ENCODE measurements at places on chromosomes 2 and 18.

- DNase-seq: no peak
Observed at GRCh38 chr2:6545336-6545735, 320.4 kb downstream of the CMPK2 start.

- no peak for DNase-seq
Observed at GRCh38 chr2:46379213-46380037, 82.2 kb downstream of the EPAS1 start.

DNA sequence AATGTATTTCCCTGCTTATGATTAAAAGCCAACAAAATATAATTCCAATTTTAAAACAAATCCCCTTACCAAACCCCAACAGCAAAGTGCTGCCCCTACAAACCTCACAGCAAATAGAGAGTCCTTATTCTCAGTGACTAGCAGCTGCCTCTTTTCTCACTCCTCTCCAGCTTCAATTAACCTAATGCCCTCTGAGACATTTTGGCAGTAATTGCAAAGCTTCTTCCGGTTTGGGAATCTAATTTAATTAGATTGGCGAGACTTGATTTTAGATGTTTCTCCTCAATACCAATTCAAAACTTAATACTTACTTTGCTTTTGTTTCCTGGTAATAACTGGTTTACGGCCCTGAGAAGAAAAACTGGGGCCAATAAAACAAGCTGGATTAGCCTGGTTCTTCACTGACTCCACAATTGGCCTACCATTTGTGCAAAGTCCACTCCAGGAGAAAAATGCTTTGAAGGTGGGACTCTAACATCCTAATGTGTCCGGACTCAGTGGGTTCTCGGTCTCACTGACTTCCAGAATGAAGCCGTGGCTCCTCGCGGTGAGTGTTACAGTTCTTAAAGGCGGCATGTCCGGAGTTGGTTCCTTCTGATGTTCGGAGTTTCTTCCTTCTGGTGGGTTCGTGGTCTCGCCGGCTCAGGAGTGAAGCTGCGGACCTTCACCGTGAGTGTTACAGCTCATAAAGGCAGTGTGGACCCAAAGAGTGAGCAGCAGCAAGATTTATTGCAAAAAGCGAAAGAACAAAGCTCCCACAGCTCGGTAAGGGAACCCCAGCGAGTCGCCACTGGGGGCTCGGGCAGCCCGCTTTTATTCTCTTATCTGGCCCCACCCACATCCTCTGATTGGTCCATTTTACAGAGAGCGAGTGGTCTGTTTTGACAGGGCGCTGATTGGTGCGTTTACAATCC, 52.8 kb downstream of the SLC35F5 start:
- DNase-seq: no peak

DNA sequence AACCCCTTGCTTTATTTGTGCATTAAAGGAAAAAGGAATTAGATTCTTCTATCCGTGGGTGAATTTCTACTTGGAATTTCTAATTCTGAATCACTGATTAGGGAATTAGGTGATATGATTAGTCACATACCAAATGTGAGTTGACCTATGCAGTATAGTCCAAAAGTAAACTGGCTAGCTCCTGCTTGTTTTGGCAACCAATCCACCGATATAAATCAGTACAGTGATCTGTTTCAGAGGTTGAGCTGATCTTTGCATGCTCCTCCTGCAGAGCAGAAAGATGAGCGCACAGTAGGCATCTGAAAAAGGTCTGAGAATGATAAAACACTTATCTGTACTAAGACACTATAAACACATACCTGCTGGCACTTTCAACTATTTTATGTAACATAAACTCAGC, 86.6 kb downstream of the LRP1B start:
- DNase-seq: no peak

- no peak for DNase-seq
Observed at GRCh38 chr2:150292807-150293206, 194.7 kb downstream of the RND3 start.

DNA sequence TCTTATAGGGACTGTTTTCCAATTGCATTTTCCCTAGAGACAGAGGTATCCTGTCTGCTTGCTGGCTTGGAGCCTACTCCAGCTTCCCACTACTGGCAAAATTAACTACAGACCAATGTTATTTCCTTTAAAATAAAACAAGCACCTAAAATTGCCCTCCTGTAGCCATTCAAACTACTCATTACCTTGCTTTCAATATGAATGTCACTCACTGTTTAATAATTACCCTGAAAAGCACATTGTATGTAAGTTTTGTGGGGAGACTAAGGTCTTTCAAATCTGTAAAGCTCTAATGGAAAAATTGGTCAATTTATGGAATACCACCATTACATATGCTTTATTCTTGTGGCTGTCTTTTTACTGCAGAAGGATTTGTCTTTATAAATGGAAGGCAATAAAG, 87.3 kb downstream of the DOCK10 start:
- no peak for DNase-seq

DNA sequence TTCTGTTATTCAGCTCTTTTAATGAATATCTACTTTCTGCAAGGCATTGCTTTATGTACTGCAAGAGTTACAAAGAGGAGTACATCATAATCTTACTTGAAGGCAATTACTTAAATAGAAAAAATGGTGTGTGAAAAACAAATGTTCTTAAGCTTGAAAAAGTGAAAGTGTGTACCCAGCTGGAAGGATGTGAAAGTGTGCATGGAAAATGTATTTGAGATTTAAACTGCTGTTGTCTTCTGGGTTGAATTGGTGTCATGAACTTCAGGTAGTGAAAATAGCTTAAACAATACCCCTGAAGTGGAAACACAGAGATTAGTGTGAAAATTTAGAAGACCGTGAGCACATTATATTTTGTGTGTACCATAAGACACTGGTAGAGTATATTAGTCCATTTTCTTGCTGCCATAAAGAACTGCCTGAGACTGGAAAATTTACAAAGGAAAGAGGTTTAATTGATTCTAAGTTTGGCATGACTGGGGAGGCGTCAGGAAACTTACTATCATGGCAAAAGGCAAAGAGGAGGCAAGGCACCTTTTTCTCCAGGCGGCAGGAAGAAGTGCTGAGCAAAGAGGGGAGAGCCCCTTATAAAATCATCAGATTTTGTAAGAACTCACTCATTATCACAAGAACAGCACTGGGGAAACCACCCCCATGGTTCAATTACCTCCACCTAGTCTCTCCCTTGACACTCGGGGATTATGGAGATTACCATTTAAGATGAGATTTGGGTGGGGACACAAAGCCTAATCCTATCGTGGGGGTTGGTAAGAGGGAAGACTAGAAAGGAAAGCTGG, 38.8 kb downstream of the SCN2A start:
- DNase-seq: no peak

GRCh38 chr18:59202258-59202820, 17.6 kb upstream of the GRP start:
- DNase-seq: no peak

DNA sequence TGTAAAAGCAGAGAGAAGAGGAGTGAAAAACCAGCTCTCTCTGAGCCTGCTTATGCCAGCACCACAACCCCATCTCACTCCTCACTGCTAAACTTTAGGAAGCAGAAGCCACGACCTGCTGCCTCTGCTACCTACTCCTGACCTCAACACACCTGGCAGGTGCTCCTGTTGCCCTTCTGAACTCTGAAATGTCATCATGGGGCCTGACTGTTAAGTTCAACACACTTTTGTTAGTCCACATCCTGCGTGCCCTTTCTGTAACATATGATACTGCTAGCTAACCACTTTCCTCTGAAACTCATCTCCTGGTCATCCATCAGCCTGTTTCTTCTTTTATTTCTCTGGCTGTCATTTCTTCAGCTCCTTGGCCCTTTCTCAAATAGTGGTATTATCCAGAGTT, 118.1 kb downstream of the EPB41L3 start:
- no peak for DNase-seq

- no peak for DNase-seq
Observed at GRCh38 chr2:197163712-197164140, 146.9 kb downstream of the ANKRD44 start.

GRCh38 chr2:237875256-237876060, 16.0 kb downstream of the RAMP1 start:
- DNase-seq: no peak

- no peak for DNase-seq
Observed at GRCh38 chr2:60215386-60215901, 338.0 kb downstream of the BCL11A start.

DNA sequence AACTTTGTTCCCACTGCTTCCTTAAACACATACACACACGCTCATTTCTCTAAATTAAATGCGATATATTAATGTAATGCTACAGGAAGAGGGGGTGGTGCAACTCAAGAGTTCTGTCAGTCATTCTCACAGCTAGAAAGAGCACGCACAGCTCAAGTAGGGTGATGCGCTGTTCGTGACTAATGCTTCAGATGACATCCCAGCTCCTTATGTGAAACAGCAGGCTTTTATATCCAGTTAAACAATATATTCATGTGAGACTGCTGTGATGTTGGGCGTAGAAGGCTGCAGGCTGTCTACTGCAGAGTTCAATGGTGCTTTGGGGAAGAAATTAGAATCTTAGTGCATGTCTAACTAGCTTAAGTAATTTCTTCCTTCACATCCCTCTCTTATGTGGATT, 912.6 kb upstream of the FSHR start:
- DNase-seq: no peak

DNA sequence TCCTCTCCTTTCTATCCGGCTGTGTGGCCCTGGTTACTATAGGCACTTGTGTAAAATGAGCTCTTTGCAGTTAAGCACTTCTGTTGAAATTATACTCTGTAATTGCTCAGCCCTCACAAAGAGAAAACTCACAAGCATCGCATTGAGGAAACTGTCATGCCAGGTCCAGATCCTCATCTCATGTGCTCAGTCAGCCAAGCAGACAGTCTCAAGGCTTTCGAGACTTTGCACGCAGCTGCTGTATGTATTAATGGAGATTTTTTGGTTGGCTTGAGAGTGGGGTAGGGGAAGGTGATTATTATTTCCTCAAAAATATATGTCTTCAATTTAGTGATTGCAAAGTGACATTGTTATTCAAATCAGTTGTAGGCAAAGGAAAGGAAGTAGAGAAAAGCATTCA, 33.0 kb upstream of the PHLPP1 start:
- DNase-seq: no peak

DNA sequence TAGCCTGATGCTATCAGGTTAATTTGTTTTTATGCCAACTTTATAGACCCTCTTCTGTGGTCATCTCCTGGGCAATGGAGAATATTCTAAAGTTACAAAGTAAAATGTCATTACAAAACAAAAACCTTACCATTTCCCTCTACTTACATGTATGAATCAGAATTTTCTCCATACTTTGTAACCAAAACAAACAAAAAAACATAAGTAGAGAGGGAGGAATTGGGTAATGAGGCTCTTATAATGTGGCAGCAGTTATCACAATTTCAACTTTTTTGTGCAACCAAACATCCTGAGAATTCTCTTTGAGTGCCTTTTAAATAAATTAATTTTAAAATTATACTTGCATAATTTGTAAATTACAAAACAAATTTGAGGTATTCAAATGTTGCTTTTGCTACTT, 332.8 kb downstream of the TXNL1 start:
- no peak for DNase-seq

DNA sequence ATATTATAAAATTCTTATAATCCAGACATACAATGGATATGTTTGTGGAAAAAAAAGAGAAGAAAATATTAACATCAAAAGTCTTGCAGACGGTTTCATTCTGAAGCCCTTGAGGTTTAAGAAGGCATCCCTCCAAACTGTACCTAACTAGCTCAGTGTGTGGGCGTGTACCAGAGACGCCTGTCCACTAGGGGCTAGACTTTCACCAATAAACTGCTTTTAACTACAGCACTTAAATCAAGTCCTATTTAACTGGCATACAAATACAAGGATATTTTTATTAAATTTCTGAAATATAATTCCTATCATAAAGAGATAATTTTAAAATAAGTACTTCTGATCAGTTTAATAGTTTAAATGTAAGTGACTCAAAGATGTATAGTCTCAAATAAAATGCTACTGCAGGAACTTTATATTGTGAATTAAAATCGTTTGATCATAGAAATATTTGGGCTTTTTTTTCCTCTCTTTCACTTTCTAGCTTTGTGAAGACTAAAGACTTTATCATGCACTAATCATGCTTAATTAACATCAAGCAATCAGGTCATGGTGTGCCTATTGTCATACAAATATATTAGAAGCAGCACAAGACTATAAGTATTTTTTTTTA, 437.7 kb downstream of the SATB2 start:
- no peak for DNase-seq

GRCh38 chr18:67896451-67896850, 379.9 kb upstream of the DSEL start:
- no peak for DNase-seq

- DNase-seq: no peak
Observed at GRCh38 chr2:2831633-2832032, 500.6 kb upstream of the MYT1L start.

GRCh38 chr2:236012155-236012554, 156.0 kb downstream of the GBX2 start:
- DNase-seq: no peak

DNA sequence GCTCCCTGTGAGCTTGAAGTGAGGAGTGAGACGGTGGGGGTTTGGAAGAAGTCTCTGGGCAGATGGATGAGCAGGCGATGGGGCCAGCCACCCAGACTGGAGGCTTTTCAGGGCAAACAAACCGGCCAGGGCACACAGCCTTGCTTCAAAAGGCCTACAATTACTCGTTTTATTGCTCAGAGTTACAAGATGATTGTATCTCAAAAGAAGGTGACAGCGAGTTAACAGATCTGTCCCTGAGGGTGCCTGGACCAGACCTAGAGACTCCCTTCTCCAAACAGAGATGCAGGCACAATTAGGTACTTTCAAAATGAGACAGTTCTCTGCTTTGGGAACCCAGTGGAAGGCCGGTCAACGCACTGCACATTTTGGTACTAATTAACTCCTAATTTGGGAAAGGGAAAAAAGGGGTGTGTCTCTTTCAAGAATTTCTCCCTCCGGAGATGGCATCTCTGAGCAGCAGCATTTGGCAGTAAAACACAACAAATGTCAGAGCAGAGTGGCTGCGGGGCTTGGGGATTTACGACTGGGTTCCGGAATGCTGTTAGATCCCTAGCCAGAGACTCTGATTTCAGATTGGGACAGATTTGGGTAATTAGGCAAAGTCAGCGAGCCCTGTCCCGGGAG, 226.7 kb downstream of the TTC32 start:
- no peak for DNase-seq

GRCh38 chr18:78543201-78543725, 436.4 kb upstream of the SALL3 start:
- DNase-seq: no peak

GRCh38 chr2:71665168-71666093, 212.1 kb downstream of the DYSF start:
- no peak for DNase-seq

GRCh38 chr2:240877460-240878340, 9.1 kb downstream of the AGXT start:
- DNase-seq: no peak

DNA sequence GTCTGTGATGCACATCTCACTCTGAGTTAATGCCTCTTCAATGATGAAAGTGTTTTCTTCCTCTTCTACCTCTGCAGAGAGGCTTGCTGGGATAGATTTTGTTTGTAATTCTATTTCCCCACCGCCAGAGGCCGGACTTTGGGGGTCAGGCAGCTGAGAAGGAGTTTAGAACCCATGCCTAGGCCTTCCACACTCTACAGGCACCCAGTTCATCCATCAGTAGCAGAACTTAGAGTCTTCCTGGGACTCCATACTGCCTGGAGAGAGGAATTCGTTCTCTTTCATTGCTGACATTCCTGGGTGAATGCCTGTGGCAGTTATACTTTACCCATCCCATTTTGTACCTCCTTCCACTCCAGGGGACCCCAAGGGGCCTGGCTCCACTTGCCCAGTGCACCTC, 9.1 kb downstream of the TPRKB start:
- no peak for DNase-seq

GRCh38 chr2:39524061-39524460, 87.0 kb upstream of the MAP4K3 start:
- DNase-seq: no peak

Data from cortex of kidney (tissue), 1 donor.